HCEC 1CT (cell line): ENCODE measurements at places on chromosomes 6 and 20.

DNA sequence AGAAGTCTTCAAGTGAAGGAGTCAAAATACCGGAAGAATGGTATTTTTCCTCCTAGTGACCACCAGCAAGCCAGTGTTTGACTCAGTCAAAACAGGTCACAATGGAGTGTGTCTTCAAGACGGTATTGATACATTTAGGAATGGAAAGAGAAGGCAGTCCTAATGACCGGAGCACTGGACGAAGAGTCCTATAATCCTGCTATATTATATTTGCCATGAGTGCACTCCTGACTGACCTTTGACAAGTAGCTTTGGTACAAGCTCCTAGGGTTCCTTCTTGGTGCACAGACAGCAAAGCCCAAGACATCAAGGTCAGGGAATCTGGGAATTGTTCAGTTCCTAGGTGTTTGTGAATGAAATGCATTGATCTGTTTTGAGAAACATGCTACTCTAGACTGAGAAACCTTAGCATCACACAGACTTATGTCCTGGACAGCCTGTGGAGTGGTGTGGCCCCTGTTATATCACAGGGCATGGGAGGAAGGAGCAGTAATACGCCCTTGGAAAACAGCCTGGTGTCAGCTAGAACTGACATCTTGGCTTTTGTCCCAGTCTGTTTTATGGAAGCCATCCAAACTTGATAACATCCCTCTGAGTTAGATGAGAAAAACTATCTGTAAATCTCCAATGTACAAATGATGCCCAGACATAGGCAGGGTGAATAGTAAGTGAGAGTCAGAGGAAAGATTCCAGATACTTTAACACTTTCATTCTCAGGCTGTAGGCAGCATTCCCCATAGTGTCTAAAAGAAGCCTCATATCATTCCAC lies 18.5 kb downstream of the NOX3 start:
- no peak for DNase-seq

- DNase-seq, result no peak
Measured at GRCh38 chr20:5141615-5142014, 14.8 kb downstream of the CDS2 start.

- DNase-seq, result no peak
Measured at GRCh38 chr6:167127785-167128531, 5.1 kb downstream of the CCR6 start.

DNA sequence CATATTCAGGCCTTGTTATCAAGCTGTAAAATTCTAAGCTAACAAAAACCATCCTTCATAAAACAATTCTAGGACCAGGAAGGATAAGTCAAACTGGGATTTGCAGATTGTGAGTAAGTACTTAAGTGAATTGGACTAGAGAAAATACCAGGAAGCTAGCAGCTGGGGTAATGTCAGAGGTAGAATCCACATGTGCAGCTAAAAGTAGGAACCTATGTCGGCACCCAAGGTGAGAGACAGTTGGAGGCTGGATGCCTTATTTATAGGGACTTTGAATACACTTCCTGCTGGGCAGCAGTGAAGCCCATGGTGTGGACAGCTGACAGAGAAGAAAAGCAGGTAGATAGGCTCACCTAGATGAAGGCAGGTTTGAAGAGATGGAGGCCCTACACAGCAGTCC lies 127.3 kb downstream of the FLRT3 start:
- no peak for DNase-seq

- DNase-seq, result peak; percentile 87
Measured at GRCh38 chr20:4026093-4026601, 10.8 kb upstream of the RNF24 start.

DNA sequence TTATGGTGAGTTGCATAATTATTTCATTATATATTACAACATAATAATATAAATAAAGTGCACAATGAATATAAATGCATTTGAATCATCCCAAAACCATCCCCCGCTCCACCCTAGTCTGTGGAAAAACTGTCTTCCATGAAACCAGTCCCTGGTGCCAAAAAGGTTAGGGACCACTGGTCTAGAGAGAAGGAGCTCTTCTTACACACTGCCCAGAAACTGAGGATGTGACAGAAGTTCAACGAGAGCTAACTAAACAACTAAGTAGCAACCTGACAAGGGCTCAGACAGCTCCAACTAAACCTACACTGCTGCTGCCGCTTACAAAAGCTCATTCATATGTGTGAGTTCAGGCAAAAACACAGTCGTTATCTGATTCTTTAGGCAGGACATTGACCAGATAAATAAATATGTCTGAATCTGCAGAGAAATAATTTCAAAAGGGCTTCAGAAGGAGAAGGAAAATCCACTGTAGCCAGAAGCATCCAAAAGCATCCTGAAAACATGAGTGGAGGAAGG lies 125.9 kb downstream of the ATXN1 start:
- DNase-seq, result no peak

DNA sequence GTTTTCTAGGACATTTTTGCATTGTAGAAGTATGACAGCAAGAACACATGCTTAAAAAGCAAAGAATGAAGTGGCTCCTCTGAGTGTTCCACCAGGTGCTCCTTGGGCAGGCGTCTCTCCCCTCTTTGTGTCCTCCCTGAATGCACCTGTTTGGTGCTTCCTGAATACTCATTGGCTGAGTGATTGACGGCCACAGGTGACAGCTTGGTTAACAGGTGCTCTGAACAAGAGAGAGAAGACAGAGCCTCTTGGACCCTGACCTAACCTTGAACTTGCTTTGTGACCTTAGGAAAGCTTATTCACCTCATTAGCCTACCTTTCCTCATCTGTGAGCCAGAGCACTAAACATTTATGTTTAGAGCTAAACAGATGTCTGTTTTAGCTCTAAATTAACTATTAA lies 93.7 kb downstream of the TULP4 start:
- no peak for DNase-seq

DNA sequence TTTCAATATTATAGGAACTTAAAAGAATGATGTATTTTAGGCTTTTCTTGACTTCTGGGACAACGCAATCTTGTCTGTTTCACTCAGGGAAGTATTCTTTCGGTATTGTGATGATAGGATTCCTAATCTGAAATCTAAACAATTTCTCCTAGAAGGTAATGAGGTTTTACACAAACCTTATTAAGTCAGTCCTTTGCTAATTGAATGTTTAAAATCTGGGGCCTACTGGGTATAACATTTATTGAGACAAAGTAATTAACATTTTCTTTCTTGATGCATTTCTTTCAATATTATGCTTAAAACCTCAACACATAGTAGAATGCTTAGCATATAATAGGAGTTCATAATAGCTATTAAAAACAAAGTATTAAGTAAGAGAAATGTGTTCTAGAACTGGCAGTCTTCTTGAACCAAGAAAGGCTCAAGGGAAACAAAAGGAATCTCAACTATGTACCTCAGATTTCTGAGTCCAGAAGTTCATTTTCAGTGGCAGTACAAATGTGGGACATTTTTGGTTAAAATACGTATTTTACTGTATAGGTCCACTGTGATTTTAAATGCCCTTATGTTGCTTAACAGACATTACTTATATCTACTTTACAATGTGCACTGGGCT lies 121.4 kb upstream of the BMP2 start:
- no peak for DNase-seq

DNA sequence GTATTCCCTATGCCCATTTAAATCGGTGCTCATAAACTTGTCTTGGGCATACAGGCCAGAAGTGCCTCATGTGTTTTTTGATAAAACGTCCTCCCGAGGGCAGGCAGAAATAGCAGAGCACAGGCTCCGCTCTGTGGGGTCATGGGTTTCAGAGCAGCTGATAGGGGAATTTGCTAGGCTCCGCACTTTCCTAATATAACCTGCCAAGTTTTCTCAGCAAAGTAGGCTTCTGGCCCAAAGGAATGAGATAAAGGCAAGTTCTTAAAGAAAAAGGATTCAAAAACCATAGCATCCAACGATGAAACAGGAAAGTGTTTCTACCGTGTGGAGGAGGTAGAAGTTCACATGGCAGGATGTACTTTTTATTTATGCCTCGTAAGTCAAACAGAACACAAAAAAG lies 69.8 kb upstream of the RALGAPA2 start:
- no peak for DNase-seq

- no peak for DNase-seq
Measured at GRCh38 chr6:37779111-37779800, 40.3 kb upstream of the ZFAND3 start.

GRCh38 chr6:84260196-84260595 lies 32.8 kb upstream of the CEP162 start:
- DNase-seq, result no peak

- no peak for DNase-seq
Measured at GRCh38 chr20:25247518-25247955, 348 bp upstream of the PYGB start.

- DNase-seq, result no peak
Measured at GRCh38 chr6:5205035-5205507, 55.7 kb downstream of the LYRM4 start.

GRCh38 chr6:4614637-4615036 lies 161.6 kb upstream of the CDYL start:
- no peak for DNase-seq

DNA sequence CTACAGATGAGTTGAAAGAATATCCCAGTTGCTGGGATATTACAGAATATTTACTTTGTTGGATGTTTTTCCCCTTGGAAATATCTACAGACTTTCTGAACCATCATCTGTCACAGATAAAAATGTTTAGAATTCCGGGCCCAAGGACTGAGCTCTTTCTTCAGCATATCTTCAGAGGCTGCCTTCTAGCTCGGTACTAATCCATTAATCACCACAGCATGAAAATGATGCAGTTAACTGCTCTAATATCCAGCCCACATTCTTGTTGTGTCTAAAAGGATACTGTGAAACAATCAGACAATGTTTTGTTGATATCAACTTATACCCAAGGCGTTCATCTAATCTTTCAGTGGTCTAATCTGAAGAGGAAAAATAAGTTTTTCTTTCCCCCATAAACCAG lies 247.4 kb downstream of the TBC1D32 start:
- DNase-seq, result no peak

- DNase-seq, result no peak
Measured at GRCh38 chr6:157172231-157172701, 151.1 kb downstream of the TMEM242 start.

- no peak for DNase-seq
Measured at GRCh38 chr6:166655713-166656229, 28.7 kb upstream of the RPS6KA2 start.

DNA sequence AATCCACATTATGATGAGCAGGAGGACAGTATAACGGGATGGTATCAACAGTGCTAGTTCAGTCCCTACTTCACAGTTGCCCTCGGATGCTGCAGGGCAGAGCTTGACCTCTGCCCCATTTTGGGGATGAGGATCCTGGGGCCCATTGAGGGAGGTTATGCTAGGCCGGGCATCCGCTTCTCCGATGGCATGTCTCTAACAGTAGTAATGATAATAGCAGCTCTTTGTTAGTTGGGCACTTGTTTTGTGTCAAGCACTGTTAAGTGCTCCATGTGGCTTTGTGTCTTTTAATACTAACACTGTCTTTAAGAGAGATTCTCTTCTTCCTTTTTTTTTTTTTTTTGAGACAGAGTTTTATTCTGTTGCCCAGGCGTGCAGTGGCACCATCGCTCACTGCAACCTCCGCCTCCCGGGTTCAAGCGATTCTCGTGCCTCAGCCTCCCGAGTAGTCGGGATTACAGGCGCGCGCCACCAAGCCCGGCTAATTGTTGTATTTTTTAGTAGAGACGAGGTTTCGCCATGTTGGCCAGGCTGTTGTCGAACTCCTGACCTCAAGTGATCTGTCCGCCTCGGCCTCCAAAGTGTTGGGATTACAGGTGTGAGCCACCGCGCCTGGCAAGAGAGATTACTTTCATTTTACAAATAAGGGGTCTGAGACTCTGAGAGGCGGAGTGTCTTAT lies 1.1 kb downstream of the MAPRE1 start:
- DNase-seq, result no peak

DNA sequence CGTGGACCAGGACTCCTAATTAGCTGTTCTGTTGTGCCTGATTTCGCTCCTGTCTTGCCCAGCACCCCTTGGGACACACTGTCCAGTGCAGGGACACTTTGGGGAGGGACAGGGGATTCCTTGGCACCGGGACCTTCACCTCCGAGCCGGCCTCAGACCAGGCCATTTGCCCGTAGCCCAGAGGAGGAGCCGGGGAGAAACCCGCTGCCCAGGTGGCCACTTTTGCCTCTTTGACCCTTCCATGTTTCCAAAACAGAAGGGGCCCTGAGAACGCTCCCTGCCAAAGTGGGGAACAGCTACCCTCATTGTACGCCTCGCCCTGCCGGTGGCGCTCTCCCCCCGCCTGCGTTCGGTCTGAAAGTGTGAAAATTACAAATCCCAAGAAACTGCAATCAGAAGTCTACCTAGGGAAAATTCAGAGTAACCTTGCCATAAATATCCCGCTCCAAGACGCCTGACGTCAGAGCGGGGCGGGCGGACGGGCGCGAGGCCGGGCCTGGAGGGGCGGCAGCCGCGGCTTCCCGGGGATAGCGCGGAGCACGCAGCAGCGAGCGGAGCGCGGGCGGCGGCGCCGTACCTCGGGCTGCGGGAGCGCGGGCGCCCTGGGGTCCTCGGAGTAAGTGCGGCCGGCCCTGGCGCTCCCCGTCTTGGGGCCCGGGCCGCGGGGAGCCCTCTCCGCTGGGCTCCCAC lies at the start of gene DAAM2:
Gene DAAM2, plus strand, starts transcription at position 527 of the 690 bp plus-strand sequence. CDS start 63,927 bp downstream, outside the sequence.
- DNase-seq, result no peak

DNA sequence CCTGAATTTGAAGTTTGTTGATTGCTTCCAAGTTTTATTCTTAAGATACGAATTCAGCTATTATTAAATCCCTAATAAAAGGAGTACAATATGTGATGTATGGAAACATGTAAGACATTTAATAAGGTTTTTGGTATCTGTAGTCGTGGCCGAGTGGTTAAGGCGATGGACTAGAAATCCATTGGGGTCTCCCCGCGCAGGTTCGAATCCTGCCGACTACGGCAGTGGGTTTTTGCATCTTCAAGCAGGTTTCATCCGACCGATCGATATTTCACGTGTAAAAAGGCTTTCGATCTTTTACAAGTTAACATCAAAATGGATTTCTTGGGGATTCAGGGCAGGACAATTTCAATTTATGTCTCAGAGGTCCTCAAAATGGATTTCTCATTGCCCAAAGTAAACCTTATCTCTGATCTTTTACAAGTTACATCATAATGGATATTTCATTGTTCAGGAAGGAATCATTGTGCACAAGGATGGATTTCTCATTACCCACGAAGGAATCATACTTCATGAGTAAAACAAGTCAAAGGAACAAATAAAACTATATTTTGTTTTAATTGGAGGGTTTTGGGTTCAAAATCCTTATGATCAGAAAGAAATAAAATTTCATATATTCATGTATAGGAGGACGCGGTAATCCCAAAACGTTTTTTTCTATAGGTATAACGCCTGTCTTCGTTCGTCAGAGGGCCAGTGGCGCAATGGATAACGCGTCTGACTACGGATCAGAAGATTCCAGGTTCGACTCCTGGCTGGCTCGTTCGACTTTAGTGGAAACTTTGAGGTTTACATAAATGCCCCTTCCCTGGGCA lies 37.3 kb upstream of the BTN3A2 start:
- DNase-seq, result peak; percentile 65

- DNase-seq, result no peak
Measured at GRCh38 chr6:44180886-44181285, 22.3 kb downstream of the CAPN11 start.

GRCh38 chr6:116196841-116197240 lies 57.0 kb downstream of the TSPYL4 start:
- no peak for DNase-seq

- DNase-seq, result no peak
Measured at GRCh38 chr20:44587035-44587980, 4.9 kb downstream of the PKIG start.
